ENCODE measurements at places on chromosomes 3 and 15.

DNA sequence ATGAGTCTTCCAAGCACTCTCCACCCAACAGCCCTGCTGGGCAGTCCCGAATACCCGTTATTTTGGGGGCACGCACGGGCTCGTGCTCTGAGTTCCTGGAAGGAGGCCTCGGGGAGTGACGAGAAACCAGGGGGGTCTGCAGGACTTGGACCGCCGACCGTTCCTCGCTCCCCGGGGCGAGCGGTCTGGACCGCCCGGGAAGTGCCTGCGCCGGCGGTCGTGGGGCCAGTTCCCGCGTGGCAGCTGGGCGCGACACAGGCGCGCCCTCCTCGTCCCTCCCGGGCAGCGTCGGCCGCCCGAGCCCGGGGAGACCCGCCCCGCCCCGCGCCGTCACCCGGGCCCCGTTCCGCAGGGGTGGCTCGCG, 387 bp downstream of the GNB4 start:
- no peak for DNase-seq

- no peak for DNase-seq
These were observed 94.1 kb downstream of the SENP2 start for GRCh38 chr3:185680231-185680630.

DNA sequence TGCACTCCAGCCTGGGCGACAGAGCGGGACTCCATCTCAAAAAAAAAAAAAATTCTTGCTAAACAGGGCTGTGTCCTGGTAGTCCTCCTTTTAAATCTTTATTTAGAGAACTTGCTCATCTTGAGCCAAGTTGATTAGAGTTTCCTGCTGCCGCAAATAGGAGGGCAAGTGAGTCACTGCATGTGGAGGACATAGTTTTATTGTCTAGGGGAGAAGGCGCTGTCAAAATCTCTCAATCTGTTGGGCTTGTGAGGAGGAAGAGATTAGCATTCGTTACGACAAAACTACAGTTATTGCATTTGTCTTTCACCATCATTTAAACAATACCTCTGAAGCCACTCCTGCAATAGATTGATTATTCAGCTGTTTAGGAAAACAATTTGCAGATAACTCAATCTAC, 11.5 kb downstream of the MUC4 start:
- DNase-seq: no peak

GRCh38 chr15:58069008-58069407, 3.5 kb upstream of the ALDH1A2 start:
- DNase-seq: no peak

- DNase-seq: peak; percentile 71
These were observed 6.4 kb upstream of the ANKDD1A start for GRCh38 chr15:64905119-64905831.

GRCh38 chr3:38229036-38229435, 36.6 kb upstream of the SLC22A13 start:
- no peak for DNase-seq

DNA sequence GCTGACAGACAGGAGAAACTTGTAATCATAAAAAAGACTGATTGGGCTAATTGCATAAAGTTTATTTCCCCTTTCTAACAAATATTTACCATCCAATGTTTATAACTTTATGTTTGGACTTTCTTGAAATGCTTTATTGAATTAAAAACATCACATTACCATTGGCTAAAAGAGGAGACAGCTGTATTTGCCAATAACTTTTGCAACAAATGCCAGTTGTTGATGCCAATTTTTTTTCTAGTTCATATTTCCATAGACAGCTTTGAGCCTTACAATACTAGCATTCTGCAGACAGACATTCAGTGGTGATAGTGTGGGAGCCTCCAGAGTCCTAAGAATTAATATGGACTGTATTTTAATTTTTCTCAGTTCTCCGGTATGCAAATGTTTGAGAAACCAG, 198.4 kb downstream of the ADAMTS17 start:
- DNase-seq: no peak

- no peak for DNase-seq
These were observed 119.4 kb downstream of the ATP10A start for GRCh38 chr15:25743548-25744275.

- no peak for DNase-seq
These were observed 176.9 kb downstream of the TNIK start for GRCh38 chr3:171283183-171283847.

- no peak for DNase-seq
These were observed 13.6 kb downstream of the ZBED2 start for GRCh38 chr3:111581403-111582119.

DNA sequence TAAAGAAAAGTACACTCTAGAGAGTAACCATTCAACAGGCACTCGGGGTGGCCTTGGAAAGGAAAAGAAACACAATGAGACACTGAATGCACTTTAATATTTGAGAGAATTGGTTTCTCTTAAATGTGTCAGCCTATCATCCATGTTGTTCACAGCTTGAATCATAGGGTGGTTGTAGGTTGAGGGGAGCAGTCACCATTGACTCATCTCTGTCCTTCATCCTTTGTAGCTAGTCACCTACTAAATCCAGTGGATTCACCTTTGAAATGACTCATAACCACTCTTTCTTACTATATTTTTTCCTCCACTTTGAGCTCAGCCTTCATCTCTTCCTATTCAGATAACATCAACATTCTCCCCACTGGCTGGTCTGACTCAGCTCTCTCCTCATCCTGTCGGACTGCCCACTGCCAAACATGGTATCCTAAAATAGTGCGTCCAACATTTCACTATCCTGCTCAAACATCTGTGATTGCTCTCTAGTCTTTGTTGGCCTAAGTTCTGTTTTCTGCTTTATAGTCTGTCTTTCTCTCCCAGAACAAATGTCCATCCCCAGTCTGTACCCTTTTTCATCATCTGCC, 182.7 kb upstream of the GADL1 start:
- peak; percentile 42 for DNase-seq

GRCh38 chr15:89367485-89368451, 33.1 kb upstream of the POLG start:
- no peak for DNase-seq

GRCh38 chr15:90035095-90035839, 34.1 kb downstream of the ZNF710 start:
- DNase-seq: no peak

GRCh38 chr3:172711454-172711795, 558 bp upstream of the NCEH1 start:
- no peak for DNase-seq

DNA sequence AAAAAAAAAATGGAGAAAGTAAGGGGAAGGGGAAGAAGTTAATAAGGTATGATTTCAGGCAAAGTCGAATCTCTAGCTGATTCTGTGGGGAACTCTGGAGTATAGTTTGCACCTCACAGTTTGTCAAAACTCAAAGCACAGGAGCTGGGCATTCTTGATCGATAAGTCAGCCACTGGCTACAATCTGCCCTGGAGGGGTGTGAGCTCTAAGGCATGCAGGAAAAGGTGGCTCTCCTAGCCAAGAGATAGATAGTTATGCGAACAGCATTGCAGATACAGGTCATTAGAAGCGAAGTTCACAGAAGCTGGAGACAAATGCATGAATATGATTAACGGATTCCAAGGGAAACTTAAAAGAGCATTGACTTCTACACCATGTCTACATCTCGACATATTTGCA, 952.6 kb downstream of the AGBL1 start:
- DNase-seq: no peak

DNA sequence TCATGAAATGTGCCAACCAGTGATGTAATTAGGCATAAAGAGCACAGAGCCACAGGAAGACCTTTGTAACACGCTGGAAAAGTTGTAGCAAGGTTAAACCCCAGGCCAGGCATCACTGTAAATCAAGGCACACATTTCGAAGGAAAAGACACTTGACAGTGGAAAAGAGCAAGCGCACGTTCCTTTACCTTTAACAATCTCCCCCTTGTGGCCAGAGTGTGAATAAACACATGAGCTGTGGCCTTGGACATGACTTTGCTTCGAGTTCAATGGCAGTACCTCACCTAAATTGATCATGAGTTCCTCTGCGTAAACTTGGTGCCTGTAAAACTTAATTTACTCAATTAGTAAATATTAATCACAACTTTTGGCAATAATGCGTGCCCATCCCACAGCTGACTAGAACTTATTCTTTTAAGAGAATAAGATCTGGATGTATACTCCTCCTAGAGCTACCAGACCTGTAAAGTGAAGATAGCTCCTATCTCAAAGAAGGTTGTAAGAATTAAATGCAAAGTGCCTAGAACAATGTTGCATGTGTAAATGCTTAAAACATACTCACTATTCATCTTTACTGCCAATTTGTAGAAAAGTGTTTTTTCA, 757.0 kb upstream of the NECTIN3 start:
- DNase-seq: peak; percentile 61

- no peak for DNase-seq
These were observed 2.3 kb downstream of the DUT start for GRCh38 chr15:48333540-48333939.

DNA sequence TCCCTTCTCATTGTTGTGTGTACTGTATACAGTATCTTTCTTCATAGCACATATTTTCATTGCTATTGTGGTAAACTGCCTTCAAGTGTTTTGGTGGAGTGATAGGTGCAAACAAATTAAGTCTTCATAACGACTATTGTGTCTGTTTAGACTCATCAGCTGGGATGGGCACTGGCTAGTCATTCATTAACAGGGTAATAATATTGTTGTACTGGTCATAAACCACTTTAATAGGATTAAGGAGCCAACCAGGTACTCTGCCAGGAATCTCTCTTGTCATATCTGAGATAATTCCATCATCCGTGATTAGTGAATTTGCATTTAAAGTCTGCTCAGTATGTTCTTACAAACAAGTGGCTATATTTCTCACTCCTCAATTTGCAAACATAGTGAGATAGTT, 10.2 kb upstream of the TMEM45A start:
- DNase-seq: no peak

GRCh38 chr3:172449466-172450149, 1.4 kb upstream of the GHSR start:
- DNase-seq: no peak

- DNase-seq: no peak
These were observed 11.3 kb downstream of the NBEAL2 start for GRCh38 chr3:46990573-46991374.

DNA sequence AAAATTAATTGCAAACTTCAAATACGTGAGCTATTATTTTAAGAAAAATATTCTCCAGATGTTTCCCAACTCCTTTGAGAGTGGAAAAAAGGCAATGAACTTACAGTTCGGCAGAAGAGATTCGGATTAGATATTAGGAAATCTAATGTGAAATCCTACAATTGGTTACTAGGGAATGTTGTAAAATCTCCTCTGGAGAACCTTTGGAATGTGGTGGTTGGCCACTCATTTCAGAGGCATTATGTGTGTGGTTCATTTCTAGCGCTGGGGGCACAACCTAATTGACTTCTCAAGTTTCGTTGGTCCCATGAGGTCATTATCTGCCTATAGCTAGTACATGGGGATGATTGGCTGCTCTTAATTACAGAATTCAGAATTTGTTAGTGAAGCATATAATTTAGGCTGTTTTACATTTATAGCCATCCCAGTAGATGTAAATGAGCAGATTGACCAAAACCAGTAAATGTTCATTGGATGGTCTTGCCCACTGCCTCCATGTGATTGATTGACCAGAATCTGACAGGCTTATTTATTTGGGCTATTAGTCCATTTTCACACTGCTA, 34.6 kb upstream of the CMSS1 start:
- DNase-seq: no peak

DNA sequence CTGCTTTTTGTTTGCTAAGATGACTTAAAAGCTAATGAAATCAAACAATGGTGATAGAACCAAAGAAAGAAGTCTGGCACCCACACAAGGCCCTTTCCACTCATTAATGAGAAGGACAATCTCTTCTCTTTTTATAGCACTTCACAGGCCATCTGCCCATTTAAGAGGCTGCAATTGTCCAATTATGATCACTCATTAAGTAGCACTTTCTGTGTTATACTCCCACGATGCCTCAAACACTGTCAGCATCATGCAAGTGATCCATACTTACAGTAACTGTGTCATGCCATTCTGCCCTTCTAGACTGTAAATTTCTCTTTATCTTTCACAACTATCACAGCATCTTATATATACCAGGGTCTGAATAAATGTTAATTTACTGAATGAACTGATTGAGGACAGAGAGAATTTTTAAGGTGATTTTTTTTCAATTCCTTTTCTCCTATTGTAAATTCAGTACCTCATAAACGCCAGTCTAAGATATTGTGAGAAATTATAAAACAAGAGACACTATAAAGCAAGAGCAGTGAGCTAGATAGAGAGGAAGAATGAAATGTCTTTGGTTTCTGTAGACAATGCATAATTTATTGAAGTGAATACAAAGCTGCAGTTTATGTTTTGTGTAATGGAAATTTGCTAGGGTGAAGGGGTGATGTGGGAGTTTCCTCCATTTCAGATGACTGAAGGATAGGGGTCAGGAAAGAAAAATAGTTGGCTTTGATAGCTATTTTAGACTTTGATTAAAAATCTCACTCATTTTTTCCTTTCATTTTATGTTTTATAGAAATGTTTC, 17.3 kb downstream of the CD200 start:
- DNase-seq: no peak

DNA sequence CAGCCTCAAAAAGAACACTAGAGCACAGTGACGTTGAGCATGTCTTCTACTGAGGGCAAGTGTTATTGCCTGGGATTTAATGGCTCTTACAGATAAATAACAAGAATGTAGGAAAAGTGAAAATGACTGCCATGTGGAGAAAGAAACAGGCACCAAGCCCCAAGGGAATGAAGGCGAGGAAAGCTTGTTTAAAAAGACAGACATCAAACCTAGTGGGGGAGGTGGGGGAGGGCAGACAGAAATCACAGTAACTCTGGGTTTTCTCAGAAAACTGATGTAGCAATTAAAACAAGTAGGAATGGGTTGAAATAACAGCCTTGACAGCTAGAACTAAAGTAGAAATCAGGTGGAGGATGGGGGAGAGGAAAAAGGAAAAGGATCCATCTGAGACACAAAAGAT, 18.4 kb upstream of the LYZL4 start:
- no peak for DNase-seq

GRCh38 chr3:74713977-74714376, 99.5 kb upstream of the CNTN3 start:
- DNase-seq: no peak

- no peak for DNase-seq
These were observed 32.9 kb downstream of the GPR176 start for GRCh38 chr15:39887211-39887610.

DNA sequence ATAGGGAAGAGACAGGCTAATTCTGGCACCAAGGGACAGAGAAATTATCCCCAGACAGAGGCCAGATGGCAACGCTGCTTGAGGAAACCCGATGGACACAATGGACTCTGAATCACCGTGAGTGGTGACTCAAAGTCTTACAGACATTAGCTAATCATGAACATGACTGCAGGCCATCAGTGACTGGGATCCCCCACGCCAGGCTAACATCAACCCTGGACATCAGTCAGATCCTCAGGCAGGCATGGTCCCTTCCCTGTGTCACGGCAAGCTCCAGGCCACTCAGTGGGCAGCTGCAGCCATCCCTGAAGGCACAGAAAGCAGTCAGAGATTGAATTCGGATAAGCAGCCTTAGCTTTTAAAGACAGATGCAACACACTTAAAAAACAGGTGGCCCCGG, 23.8 kb upstream of the OXTR start:
- no peak for DNase-seq

- DNase-seq: no peak
These were observed 49.0 kb downstream of the MSL2 start for GRCh38 chr3:136146981-136147729.

Measured in stimulated activated CD4-positive, alpha-beta T cell treated with anti-CD3 and anti-CD28 coated beads, Interleukin-12 subunit alpha, Interleukin-12 subunit beta, amount 100 ng/mL, for 48 hours (primary cell).